ENCODE measurements at places on chromosomes 13 and 19.

DNA sequence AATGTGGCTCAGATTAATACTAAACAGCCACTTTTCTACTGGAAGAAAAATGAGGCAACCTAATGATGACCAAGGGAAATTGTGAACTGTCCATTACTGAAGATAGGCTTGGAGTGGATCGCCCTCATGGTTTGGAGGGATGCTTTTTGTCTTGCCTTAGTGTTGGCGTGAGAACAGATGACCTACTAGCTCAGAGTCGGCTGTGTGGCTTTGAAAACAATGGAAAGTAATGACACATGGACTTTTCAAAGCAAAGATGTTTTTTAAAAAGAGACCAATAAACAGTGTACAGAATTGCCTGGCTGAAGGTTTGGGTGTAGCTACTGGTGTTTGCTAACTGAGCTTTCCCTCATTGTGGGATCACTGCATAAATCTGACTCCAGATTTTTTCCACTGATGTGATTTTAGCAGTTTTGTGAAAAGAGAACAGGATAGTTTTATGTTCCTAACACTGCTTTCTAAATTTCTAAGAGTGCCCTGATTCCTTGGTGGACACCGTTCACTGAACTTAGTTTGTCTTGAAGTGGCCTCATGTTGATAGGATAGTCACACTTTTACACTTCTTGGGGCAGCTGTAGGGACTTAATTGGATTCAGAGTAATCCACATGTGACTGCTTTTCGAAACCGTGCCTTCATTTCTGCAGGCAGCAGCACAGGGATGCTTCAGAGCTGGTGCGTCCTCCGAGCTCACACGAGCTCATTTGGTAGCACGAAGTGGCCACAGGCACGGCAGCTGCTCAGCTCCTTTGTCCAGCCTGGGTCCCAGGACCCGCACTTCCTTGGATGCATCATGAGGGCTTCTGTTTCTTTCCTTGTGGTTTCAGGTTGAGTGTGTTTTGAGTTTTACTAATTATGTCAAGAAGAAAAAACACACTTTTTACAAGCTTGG is 4.3 kb downstream of the CEBPG start:
- no peak for ATAC-seq

DNA sequence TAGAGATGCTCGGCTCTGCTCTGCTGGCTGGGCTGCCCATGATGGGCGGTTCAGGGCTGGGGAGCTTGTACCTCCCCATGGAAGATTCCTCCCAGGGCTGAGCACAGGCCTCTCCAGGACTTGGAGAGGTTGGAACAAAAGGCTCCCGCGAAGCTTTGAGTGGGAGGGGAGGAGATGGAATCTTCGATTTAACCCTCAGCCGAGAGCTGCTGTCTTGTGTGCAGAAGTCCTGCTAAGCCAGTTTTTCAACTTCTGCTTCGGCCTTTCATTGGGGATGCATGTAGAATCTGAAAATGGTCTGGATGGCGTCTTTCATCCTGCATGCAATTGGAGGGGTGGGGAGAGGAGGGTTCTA is 163.3 kb downstream of the KDM4B start:
- ATAC-seq = no peak

DNA sequence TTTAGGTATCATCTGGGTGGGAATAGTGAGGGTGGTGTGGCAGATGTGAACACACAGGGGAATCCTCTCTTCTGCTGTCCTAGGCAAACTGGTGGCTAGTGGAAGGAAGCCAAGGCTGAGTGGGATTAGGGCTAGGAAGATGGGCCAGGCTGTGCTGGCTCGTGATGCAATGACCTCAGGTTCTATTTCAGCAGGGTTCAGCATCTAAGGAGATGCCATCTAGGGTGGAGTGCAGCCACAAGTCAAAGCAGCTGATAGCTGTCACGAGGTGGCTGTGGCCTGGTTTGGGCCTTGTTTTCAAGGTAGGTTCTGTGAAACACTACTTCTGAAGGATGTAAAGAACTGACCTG is 21.6 kb downstream of the ARL11 start:
- ATAC-seq = no peak

- no peak for ATAC-seq
Observed at GRCh38 chr13:75469047-75469446, 12.9 kb downstream of the TBC1D4 start.

GRCh38 chr19:3606174-3606689 is 443 bp downstream of the TBXA2R start:
- ATAC-seq = peak; percentile 30
